Glutamatergic neuron (in vitro differentiated cells): ENCODE measurements at places on chromosomes 3 and 15.

DNA sequence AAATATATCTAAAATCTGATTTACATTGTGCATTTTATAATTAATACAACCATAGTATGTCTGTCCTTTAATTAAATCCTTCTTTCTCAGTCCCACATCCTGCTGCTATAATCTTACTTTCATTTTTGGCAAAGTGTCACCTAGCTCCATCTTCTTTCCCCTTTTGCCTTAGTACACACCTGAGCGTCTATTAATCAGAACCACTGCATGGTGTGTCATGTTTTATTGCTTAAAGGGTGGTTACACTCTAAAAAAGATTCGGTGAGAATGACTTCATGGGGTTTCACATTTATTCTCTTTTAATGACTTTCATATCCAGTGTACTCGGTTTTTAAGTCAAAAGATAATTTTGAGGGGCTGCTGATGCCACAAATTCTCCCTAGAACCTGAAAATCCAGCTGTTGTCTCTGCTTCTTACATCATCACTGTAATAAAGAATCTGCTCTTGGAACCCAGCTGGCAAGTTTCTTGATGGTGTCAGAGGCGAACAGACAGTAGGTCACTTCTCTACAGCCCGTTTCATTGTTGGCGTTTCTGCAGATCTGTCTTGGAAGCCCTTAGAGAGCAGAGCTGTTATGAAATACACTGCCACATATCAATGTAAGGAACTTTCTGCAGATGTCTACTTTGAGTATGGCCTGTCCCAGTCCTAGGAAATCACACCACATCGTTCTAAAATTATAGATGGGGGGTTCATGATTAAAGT is 99.7 kb downstream of the TIGIT start:
- no peak for DNase-seq

DNA sequence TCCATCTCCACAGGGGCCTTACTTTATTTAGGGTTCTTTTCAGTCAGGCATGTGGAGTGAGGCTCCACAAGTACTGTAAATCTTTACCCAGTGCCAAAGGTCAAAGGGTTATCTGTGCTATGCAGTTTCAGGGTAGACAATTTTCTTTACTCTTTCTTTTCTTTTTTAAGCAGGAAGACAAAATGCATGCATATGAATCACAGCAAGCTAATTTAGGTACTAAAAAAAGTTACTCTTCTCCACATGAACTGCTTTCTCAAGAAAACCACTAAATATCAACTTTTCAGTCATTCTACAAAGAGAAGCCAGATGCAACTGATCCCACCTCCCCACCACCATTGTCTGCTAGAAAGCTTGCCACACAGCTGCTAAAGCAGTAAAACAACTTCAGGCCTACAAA is 73.3 kb upstream of the PYGO1 start:
- DNase-seq, result no peak

- no peak for DNase-seq
Observed at GRCh38 chr3:112979244-112979832, 4.4 kb upstream of the CD200R1 start.

DNA sequence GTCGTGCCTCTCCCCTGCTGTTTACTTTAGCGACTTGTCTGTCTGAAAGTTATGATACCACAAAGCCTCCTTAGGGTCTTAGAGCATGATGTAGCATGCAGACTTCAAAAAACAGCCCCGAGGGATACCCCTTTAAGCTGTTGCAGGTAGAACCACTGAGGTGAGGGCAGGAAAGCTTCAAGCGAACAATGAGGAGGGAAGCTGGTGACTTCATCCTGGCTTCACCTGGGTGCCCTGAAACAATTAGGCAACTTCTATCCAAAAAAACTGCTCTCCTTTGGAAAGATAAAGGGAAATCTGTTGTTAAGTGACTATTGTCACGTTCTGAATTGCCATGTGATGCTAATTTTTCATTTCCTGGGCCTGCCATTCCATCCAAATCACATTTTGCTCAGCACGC is 231.6 kb downstream of the SOX2 start:
- DNase-seq, result no peak

GRCh38 chr15:58146749-58147148 is 8.6 kb downstream of the AQP9 start:
- no peak for DNase-seq

DNA sequence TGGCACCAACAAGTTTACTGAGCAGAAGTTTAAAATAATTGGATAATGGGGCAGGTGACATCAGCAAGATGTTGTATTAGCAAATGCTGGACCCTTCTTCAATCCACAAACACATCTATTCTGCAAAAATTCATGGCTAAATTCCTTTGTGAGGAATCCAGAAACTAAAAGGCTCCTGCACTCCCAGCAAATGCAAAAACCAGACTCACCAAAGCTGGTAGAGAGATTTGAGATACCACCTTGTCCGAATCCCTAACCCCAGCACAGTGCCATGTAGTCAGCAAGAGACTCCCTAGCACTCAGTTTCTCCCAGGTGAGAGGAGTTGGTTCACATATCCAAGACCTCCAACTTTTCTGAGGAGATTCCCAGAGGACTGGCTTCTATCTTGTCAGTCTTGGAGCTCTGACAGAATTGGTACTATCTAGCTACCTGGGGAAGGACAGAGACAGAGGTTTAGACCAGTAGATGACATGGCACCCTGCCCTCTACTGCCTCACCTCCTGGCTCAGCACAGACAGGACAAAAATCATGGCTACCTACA is 21.8 kb downstream of the GREM1 start:
- no peak for DNase-seq

GRCh38 chr3:31947671-31948091 is 33.4 kb downstream of the OSBPL10 start:
- no peak for DNase-seq

DNA sequence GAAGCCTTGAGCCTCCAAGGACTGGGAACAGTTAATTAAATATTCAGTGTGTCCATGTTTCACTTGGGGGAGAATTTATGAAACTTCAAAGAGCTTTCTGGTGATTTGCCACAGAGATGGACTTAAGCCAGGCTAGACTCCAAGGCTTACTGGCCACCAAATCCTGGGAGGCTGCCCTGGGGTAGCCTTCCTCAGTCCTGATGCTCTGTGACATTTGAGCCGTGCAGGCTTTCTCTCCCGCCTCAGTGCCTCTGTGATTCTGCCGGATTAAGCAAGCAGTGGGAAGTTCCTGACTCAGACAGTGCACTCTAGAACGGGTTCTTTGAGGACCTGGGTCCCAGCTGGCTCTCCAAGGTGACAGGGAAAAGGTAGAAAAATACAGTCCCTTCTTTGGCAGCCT is 314.7 kb upstream of the ICE2 start:
- no peak for DNase-seq

- DNase-seq, result no peak
Observed at GRCh38 chr3:130897316-130897715, 3.4 kb downstream of the ATP2C1 start.

GRCh38 chr15:40878785-40879184 is 4.8 kb upstream of the RHOV start:
- DNase-seq, result no peak

GRCh38 chr3:175729466-175729865 is 870.3 kb downstream of the NAALADL2 start:
- DNase-seq, result no peak
